ENCODE measurements at places on chromosomes 11 and 22.

- DNase-seq: peak; percentile 11
These were observed at the start of gene OR9I1 for GRCh38 chr11:58125469-58125868. OR9I1 (minus strand) TSS chr11:58125530; CDS start chr11:58119444, 6,086 bp downstream.

GRCh38 chr11:98040061-98040808 lies 980.5 kb upstream of the CNTN5 start:
- DNase-seq: no peak

DNA sequence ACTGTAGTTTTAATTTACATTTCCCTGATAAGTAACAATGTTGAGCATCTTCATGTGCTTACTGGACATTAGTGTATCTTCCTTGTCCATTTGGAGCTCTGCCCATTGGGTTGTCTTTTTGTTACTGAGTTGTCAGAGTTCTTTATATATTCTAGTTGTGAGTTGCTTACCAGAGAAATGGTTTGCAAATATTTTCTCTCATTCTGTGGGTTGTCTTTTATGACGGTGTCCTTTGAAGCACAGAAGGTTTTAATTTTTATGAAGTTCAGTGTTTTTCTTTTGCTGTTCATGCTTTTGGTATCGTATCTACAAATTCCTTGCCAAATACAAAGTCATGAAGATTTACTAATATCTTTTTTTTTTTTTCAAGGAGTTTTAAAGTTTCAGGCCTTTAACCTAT lies 42.4 kb downstream of the ZBTB44 start:
- no peak for DNase-seq

DNA sequence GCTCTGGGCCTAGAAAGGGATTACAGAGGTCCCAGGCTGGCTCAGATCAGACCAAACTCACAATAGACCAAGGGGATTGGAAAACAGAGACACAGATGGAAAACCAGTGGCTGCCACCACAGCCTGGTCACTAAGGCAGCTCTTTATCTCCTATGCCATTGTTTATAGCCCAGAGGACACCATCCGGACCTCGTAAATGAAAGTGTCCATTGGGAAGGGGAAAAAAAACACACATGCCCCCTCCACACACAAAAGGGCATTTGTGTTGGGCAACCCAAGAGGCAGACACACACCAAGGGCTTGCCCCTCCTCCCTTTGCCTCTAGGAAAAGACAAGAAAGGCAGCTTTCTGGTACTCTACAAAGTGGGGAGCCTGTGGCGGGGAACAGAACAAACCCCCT lies 85.9 kb downstream of the GAB2 start:
- no peak for DNase-seq

DNA sequence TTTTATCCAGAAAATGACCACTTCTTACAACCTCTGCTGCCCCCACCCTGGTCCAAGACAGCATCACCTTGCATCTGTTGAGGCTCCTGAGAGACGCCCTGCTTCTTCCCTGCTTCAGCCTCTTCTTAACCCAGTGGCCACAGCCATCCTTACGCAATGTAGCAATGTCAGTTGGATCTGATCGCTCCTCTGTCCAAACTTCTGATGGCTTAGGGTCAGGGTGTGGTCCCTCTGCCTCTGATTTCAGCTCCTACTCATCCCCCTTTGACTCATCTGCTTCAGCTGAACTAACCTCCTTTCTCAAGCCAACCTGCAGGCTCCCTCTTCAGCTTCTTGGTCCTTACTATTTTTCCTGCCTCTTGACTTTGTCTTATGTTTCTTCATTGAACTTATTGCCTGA lies 280.8 kb downstream of the KIRREL3 start:
- DNase-seq: no peak

DNA sequence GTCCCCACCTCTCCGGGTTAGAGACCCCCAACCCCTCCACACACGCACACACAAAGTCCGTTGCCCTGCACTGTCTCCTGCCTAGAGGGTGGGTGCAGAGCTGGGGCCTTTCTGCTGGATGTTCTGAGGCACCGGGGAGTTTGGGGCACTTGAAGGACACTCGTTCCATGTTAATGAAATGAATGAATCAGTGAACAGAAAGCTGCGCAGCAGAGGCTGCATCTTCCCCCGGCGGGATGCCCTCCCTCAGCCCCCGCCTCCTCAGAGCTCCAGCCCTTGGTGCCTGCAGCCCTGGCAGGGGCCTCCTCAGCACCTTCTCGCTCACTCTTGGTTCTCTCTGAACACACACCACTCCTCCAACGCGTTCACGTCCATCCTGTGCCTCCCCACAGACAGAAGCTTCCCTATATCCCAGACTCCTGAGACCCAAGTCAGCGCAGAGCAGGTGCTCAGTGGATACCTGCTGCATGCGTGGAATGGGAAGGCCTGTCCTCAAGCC lies 611.9 kb downstream of the TBC1D22A start:
- no peak for DNase-seq

GRCh38 chr11:134519390-134519750 lies 107.3 kb upstream of the B3GAT1 start:
- no peak for DNase-seq

GRCh38 chr11:57315491-57315890 lies 9.3 kb downstream of the TNKS1BP1 start:
- peak; percentile 53 for DNase-seq

DNA sequence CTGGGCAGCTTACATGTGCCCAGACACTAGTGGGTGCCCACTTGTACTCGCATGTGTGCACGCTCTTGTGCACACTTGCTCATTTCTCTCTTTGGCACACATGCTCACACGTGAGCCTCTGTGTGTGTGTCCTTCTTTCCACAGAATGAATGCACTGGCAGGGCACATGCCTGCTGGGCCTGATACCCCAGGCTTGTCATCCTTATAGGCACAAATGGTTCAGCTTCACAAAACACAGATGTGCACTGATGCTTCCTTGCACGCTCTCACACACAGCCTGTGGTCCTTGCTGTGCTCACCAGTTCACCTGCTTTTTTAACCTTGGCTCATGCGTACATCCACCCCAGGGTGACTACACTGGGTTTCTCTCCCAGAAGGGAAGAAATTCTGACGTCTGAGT lies 174.8 kb downstream of the BUD13 start:
- DNase-seq: no peak

DNA sequence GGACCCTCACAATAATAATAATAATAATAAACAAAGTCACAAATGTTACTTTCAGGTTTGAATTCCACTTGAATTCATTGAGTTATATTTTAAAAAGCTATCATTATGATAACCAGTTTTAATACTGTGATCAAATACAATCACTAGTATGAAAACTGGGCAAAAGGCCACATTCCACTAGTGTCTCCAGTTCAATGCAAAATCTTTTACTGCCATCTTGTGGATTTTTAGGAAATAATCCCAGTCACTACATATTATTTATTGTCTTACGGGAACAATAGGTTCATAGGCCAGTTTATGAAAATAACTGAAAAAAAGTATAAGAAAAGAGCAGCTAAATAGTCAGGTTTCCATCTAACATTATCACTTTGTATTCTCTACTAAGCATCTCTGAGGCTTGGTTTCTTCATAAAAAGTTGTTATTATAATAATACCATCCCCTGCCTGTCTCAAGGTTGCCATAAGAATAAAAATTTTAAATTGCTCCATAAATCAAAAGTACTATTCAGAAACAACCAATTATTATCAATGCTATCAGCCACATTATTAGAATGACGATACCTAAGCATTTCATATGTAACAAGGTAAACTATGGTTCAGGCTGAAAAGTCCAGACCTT lies 533.9 kb upstream of the CCDC90B start:
- DNase-seq: peak; percentile 36

DNA sequence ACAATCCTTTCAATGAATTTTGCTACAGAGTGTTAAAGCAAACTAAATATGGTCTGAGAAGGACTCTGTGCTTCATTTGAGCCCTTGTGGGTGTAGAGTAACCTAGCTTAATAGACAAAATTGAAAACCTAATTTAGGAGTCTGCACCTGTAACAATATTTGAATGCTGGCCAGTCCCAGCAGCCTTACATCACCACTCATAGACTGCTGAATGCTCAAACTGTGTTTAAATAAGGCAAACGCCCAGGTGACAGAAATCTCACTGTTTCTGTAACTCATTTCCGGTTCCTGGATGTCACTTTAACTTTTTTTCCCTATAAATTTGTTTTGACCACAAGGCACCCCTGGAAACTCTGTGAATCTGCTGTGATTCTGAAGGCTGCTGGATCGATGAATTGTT lies 45.5 kb upstream of the GLYATL1B start:
- DNase-seq: no peak

DNA sequence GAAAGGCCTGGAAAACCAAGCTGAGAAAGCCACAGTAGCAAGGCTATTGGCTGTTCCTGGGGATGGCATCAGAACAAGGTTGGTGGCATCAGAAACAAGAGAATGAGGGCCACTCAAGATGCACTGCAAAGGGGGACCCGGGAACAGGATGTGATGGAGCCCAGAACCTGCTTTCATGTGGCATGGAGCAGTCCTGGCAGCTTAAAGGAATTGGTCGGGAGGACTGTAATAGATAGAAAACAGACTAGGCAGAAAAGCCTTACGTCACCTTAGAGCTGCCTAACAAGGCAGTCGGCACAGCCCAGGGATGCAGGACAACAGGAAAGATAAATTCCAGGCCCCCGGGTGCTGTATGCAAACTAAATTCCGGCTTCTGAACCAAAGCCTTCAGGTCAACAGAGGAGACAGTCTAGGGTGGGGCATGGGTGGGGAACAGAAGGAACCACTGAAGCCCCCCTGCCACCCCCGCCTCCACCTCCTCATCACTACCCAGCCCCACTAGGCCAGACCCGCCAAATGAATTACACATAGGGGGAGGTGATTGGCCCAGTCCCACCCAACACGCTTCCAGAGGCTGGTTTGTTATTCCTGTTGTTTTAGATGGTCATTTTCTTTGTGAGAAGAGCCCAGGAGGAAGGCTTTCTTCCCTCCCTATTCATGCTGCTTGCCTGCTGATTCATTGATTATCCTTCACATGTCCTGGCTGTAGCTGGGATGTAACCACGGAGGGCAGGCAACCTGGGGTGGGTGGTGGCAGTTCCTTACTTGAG lies 25.7 kb upstream of the LRRC55 start:
- peak; percentile 35 for DNase-seq

DNA sequence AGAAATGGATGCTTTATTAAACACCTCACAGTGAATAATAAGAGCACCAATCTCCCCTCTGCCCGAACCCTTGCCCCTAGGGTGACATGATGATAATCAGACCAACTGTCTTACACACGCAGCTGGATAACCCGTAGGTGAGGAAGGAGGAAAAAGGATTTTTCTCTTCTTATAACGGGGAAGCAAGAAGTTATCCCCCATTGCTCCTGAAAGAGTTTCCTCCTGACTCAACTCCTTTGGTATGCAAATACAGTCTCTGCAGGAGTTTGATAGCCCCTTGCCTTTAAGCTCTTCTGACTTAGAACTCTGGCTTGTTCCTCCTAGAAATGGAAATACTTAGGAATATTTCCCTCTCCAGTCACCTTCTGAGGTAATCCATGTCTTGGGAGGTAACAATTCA lies 455.8 kb downstream of the TMEM135 start:
- peak; percentile 55 for DNase-seq

GRCh38 chr11:67146516-67147226 lies 27.6 kb downstream of the KDM2A start:
- no peak for DNase-seq

DNA sequence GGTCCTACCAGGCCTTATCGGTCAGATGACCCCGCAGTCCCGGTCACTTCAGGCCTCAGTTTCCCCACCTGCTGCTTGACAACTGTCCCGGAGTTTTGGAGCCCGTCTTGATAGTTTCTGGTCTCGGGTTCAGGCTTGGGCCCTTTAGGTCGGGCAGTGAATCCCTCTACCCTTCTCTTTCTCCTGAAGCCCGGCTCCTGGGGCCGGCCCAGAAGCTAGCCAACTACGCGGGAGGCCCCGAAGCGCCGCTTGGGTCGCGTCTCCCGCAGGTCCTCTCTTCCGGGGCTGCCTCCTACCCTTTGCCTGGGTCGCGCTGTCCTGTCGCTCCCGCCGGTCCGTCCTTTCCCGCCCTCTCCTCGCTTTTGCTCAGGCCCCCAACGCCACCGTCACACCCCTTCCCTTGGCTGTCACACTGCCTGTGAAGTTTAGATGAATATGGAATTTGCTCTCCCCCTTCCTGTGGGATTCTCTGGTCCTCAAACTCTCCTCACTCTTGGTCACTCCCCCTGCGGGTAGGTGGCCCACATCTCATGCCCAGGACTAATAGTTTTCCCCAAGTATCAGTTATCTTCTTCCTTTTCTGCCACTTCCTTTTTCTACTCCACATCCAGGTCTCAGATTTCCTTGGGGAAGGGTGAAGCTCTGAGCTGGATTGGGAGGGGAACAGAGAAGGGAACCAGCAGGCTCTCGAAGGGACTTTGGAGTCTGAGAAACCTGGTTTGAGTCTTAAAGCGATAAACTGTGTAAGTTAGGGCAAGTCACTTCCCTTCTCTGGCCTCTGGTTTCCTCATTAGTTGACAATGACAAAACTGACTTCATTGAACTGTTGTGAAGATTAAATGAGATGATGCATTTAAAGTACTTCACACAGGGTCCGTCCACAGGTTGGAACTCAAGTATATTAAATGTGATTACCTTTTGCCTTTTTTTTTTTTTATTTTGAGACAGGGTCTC lies 790 bp downstream of the RAB1B start:
- peak; percentile 59 for DNase-seq

DNA sequence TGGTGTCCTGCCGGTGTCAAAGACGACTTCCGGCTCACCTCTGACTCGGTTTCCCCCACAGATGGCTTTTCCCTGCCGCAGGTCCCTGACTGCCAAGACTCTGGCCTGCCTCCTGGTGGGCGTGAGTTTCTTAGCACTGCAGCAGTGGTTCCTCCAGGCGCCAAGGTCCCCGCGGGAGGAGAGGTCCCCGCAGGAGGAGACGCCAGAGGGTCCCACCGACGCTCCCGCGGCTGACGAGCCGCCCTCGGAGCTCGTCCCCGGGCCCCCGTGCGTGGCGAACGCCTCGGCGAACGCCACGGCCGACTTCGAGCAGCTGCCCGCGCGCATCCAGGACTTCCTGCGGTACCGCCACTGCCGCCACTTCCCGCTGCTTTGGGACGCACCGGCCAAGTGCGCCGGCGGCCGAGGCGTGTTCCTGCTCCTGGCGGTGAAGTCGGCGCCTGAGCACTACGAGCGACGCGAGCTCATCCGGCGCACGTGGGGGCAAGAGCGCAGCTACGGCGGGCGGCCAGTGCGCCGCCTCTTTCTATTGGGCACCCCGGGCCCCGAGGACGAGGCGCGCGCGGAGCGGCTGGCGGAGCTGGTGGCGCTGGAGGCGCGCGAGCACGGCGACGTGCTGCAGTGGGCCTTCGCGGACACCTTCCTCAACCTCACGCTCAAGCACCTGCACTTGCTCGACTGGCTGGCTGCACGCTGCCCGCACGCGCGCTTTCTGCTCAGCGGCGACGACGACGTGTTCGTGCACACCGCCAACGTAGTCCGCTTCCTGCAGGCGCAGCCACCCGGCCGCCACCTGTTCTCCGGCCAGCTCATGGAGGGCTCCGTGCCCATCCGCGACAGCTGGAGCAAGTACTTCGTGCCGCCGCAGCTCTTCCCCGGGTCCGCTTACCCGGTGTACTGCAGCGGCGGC lies 5.5 kb downstream of the B3GNT6 start:
- peak; percentile 73 for DNase-seq

DNA sequence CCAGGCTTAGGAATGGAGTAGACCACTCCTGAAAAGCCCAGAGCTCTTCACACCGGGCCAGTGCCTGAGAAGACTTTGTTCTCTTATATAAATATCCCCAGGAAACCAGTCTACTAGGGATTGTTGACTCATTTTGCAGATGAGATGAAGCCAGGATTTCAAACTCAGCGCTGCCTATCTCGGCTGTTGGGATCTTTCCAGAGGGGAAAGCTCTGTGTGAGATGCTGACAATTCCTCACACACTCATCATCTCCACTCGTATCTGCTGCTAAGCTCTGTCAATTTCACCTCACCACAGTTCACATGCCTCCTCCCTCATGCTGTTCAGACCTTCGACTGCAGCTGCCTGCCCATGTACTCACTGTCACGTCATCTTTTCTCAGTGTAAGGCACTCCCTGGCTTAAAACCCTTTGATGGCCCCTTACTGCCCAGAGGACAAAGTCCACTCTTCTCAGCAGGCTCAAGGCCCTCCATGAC lies 12.5 kb downstream of the USH1C start:
- DNase-seq: no peak
